ENCODE measurements at places on chromosomes 1 and 21. TPM values are rescaled to one million over a fixed set of nuclear protein-coding genes. Genes with fewer than 3 reads are reported as not detected.

DNA sequence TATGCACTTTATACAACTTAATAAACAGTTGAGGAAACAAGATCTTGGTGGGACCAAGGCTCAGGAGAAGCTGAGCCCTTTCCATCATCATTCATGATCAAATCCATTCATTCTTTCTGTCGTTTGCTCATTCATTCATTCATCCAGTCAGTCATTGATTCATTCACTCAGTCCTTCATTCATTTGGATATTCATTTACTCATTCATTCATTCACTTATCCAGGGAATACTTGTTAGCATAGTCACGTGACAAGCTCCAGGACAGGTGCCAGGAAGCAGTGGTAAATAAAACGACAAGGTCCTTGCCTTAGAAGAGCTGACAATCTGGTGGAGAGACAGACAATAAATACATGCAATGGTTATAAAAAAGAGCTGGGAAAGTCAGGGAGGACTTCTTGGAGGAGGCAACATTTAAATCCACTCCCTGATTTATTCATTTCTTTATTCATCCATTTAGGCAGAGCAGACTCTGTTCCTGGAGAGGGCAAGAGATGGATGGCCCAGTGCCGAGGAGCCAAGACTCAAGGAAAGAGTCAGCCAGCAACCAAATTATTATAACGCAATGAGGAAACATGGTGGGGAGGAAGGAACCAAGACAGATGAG lies 74.1 kb upstream of the CASZ1 start:
- DNase-seq, result peak; percentile 50

Gene CPLANE2
- total RNA-seq, result 5.9 TPM

Gene SYT14
- 0.14 TPM for total RNA-seq

GRCh38 chr21:36104317-36105300 lies 30.3 kb upstream of the CBR3 start:
- peak; percentile 56 for DNase-seq

DNA sequence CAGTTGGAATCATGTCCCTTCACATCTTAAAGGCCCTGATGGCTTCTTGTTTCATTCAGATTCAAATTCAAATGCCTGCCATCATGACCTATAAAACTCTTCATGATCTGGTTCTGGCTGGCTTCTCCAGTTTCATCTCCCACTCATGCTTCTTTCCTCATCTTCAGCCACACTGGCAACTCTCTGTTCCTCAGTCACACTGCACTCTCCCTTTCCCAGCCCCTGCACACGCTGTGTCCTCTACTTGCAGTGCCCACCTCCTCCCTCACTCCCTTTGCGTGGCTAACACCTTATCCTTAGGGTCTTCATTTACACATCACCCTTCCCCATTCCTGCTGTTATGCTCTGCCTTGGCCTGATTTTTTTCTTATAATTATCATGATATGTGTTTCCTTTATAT lies 120.6 kb upstream of the LMO4 start:
- no peak for DNase-seq

GRCh38 chr1:205191622-205192021 lies 19.9 kb downstream of the DSTYK start:
- DNase-seq, result no peak

Gene CDA
- 138 TPM for total RNA-seq

DNA sequence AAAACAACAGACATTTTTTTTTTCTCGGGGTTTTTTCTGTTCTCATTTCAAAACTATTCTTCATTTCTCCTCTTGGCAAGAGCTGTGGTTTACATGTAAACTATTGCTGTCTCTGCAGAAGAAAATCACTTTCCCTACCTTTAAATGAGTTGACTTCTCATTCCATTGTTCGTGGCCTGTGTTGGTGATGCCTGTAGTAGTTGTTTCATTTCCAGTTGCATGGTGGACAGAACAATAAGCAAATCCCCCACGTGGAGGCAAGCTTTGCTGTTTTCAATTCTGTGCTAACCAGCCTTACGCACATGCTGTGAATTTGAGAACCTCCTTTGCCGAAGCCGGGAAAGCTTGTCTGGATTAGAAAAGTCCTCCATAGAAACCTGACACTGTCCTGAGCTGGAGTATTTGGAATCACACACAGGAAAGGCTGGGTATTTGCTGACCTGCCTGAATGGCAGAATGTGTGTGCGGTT lies 26.2 kb upstream of the MAP3K7CL start:
- DNase-seq, result no peak
